Left cardiac atrium (tissue), 4 donors: ENCODE measurements at places on chromosomes 4 and X.

GRCh38 chrX:27883468-27884092 is 75.8 kb downstream of the MAGEB10 start:
- no peak for DNase-seq

GRCh38 chrX:119602701-119603255 is 3.4 kb downstream of the NKRF start:
- no peak for DNase-seq

DNA sequence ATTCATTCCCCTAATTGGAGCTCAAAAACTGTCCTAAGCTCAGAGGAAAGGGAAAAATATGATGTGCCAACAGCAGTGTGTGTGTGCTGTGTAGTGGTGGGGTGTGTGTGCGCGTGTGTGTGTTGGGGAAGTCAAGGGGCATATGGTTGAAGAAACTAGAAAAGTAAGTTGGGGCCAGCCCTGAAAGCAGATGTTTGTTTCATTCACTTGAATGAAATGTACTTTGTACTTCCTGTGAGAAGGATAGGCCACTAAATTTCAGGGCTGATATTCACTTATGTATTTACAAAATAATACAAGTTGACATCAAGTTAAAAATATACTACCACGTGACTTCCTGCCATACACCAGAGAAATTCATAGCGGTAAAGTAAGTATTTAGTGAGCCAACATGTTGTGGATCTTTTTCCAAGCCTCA is 151.3 kb upstream of the JADE1 start:
- no peak for DNase-seq

DNA sequence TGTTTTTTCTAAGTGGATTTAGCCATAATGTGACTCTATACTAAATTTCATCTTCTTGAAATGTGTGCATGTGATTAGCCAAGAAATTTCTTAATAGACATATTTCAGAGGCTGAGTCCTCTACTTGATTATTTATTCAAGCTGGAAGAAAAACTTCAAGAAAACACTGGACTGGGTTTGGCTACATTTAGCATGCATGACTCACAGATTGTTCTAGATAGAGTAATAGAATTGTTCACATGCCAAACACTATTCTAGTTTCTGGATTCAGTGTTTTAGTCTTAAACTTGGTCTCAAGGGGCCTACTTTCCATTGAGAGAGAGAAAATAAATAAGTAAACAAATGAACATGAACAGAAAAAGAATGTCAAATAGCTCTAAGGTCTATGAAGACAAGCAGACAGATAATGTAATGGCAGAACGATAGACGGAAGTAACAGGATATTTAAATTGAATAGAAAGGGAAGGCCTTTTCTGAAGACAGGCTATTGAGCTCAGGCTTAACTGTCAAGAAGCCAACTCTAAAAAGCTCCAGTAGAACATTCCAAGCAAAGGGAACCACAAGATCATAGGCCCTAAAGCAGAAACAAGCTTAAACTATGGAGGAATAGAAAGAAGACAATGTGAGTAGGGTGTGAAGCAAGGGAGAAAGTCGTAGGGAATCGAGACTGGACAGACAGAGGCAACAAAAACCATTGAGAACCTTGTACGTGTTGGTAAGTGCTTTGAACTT is 104.6 kb downstream of the TMEM144 start:
- no peak for DNase-seq

DNA sequence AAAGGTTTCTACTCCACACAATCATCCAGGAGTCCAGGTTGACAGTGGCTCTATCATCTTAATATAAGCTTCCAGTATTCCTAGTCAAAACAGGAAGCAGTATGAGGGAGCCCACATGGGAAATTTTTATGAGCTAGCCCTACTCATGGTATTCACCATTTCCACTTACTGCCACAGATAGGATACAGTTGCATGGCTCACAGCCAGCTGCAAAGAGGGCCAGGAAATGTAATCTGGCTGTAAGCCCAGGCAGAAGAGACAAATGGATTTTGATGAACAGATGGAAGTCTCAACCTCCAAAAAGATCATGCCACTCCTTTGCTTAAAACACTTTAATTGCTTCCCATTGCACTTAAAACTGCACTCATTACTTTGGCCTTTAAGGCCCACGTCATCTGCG is 150.6 kb downstream of the ADAMTS3 start:
- DNase-seq: peak; percentile 59

- peak; percentile 32 for DNase-seq
These were observed 26.8 kb downstream of the MGST2 start for GRCh38 chr4:139692309-139693012.
